MV-4-11 (cell line): ENCODE measurements at places on chromosomes 11 and 22.

DNA sequence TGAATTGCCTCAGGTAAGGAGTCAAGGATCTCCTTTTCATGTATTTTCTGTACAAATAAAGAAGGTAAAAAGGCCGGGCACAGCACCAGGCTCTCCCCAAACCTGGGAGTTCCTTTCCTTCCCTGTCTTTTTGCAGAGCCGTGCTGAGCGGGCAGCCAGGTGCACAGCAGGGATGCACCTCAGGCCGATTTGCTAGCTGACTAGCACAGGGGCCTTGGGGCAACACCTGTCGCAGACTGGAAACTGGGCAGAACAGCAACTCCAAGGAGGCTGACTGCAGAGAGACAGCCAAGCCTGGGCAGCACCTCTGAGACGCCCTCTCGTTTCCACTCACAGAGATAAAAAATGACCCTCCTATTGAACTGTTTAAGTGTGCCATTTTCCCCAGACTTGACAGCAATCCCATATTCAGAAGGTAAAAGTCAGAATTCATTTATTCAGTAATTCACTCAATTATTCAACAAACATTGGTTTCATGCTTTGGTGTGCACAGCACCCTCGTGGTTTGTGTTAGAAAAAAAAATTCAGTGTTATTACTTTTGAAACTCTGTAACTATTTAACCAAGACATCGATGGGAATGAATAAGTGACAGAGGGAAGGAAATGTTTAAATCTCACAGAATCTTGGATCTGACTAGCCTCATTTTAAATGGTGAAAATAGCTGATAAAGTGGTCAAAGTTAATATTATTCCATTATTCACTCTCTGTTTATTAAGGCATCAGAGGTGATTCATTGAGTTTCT is 120.9 kb downstream of the GALNT18 start:
- no peak for DNase-seq

DNA sequence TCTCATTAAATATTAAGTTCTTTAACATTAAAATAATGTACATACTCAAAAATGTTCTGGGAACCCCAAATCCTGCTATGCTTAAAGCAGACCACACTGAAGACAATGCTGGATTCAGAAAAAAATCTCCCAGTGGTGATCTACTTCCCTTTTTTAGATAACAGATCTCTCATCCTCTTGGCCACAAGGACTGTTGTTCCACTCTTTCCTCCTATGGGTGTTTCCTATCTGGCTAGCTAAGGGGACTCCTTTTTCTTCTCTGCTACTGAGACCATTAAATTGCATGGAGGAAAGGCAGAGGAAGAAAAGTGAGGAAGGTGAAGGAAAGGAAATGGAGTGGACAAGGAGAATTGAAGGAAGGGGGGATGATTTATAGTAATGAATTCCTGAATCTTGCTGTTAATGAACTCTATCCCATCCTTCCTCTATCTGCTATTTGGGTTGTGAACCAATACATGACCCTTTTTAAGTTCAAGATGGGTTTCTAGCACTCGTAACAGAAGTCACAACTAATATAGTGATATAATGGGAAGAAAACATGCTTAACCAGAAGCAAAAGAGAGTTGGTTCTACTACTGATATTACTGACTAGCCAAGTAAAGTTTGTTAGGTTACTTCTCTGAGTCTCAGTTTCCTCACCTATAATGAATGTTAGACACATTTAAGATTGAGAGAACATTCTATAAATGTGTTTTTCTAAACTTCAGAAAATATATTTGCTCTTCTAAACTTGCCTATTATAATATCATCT is 53.2 kb downstream of the PIK3C2A start:
- peak; percentile 82 for DNase-seq

- DNase-seq = no peak
These were observed 76.9 kb downstream of the BCR start for GRCh38 chr22:23256986-23257888.

- DNase-seq = no peak
These were observed 6.2 kb downstream of the PTPN5 start for GRCh38 chr11:18785411-18785810.

DNA sequence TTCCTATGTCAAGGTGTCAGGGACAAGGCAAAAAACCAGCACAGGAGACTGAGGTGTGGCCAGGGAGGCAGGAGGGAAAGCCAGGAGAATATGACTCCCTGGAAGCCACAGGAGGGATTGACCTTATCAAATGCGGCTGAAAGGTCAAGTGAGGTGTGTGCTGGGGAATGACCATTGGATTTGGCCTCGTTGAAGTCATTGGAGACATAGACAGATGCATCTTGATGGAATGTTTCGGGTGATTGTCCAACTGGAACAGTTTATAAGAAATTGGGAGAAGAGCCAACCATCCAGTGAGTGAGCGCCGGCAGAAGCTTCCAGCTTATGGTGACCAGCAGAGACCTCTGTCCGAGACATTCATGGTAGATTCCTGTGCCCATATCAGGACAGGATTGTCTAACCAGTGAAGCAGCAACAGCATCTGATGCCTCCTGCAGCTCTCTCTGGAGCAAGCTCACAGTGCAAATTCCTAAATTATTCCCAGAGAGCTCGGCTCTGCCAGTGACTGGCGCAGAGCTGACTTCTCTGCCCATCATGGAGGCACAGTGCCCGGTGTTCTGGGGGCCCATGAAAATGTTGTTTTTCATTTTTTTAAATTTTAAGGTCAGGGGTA is 95.4 kb downstream of the MYO18B start:
- no peak for DNase-seq

DNA sequence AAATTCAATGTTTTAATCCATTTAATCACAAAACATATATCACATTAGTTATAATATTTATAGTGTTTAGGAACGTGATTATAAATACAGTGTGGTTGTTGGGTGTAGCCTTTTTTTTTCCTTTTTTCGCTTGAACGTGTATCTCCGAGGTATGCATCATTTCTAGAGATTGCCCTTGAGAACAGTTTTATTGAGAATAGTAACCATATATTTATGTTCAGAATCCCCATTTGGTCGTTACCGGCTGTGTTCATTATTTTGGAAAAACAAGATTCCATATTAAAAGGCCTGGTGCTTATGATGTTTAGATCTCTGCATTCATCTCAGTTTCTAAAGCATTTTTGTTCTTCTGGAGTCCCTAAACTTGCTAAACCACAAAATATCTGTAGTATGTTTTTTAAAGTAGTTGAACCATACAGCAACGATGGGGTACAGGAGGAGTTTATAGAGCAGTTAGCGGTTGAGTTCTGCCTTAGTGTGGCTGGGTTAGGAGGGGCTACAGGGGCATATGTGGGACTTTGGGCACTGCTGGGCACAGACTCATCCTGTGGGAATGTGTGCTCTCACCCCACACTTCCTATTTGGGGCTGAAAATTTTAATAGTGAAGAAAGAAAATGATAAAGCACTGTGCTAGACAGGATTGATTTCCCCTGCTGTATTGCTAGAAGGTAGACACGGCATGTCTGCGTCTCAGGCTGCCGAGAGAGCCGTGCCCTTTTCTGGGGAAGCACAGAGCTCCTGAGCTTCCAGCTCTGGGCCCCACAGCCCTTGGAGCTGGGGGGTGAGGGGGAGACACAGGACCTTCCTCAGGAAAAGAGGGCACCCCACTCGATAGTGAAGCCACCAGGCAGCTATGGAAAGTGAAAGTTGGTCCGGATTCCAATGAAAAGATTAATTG is 81.5 kb upstream of the PPARA start:
- DNase-seq = no peak

GRCh38 chr11:122201106-122201505 is 85.1 kb upstream of the BLID start:
- no peak for DNase-seq

DNA sequence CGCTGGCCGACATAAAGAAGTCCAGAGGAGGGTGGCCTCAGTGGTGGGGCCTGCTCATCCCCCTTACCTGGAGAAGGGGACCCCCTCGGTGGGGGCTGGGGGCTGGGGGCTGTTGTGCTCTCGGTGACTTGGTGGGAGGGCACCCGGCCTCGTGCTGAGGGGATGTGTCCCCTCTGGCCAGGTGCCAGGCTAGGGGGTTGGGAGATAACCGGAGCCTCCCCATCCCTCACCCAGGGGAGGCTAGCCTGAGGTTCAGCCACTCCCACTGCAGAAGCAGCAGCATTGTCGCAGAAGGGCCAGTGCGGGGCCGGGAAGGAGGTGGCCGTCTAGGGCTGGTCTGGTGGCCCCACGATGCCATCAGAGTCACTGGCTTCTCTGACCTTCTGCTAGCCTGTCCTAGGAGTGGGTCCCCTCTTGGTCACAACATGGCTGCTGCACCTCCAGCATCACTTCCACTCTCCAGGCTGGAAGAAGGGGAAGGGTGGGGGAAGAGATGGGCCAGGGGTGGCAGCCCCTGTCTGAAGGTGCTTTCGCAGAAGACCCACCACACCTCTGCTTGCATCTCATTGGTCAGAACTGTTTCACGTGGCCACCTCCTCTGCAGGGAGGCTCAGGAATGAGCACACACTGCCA is 44.2 kb upstream of the FADD start:
- DNase-seq = no peak

GRCh38 chr11:93840180-93840579 is 10.2 kb downstream of the VSTM5 start:
- no peak for DNase-seq

DNA sequence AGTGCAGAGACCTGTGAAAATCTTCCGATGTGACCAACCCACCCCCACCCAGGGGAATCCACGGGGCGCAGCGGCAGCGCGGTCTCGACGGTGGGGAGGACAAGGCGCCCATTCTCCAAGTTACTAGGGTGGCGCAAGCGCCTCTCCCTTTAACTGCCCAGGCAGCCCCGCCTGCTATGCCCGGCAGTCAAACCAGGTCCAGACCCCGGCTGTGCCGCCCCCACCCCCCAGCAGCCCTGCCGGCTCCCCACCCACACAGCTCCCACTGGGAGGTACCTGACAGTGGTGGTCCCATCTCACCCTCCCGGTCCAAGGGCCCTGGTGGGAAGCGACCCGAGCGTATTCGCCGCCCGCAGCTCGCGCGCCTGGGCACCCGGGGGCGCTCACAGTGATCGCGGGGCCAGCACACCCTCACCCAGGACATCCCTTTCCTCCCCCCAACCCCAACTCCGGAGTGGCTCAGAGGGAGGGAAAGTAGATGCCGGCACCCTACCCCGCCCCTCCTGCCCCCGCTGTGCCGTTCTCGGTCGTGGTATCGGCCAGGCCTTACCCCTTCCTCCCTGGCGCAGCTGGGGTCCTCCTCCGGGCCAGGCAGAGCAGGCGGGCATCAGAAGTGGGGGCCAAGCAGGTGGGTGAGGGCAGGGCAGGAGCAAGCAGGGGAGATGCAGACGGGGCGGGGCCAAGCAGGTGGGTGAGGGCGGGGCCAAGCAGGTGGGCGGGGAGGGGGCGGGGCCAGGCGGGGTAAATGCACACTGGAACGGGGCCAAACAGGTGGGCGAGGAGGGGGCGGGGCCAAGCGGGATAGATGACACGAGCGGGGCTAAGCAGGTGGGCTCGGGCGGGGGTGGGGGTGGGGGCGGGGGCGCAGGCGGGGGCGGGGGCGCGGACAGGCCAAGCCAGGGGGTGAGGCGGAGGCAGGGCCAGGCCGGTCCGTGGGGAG is at the start of gene TRPM5:
TSS of gene TRPM5 (minus strand) at position 634 of the 940 bp plus-strand sequence. CDS start 21,478 bp downstream, outside the sequence.
- DNase-seq = no peak

DNA sequence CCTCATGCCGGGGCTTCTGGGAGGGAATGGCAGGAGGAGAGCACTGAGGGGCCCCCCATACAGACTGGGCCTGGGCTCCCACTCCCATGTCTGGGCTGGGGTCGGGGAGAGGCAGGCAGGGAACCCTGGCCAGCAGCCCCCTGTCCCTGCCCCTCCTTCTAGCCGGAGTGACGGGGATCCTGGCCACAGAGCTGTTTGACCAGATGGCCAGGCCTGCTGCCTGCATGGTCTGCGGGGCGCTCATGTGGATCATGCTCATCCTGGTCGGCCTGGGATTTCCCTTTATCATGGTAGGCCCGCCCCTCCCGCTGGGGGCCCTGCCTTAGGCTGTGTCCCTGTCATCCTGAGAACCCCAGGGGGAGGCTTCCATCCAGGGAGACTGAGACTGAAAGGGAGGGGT is 10.0 kb upstream of the MIF start:
- DNase-seq = no peak

GRCh38 chr11:77207019-77207485 is 79.0 kb downstream of the MYO7A start:
- no peak for DNase-seq
